NCI-H2171 (cell line): ENCODE measurements at places on chromosomes 4 and X.

DNA sequence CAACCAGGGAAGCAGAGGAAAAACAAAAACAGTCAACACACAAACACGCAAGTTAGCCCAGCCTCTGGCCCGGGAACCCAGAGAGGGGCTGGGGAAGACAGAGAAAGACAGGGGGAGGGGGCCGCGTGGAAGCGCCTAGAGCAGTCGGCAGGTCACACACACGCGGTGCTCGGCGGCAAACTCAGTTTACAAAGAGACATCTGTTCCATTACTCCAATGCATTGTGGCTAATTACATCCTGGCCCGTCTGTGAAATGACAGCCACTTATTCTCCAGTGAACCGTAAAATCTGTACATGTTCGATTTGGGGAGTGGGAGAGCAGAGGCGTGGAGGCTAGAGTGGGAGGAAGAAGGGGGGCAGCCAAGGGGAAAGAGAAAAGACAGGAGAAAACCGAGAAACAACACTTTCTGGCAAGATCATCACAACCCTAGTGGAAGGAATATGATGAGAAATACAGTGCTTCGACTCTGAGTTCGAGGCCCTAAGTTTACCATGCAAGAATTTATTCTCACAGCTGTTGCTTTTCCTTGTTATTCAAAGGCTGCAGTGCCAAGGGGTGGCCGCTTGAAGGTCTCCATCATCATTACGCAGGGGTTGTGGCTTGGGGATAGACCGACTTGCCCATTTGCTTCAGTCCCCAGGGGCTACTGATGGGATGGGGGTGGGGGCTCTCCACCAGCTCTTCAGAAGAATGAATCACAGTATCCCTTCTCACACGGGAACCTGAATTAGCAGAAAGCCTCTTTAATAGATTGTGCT lies 167.7 kb downstream of the MGST2 start:
- peak; percentile 75 for DNase-seq

DNA sequence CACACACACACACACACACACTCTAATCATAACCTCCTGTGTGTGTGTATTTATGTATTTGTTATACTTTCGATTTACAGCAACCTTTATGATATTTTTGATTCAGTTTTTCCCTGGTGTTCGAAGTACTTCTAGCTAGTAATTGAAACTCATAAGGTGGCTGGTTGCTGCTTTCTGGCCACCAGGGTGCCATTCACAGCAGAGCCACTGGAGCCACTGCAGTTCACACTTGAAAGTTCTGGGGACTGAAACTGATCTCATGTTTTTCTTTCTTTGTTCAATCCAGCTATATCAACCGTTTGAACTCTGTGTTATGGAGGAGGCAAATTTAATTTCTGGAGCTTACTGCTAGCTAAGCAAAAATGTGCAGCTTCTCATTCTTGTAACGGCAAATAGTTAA lies 419.4 kb downstream of the ADGRL3 start:
- DNase-seq = no peak

- no peak for DNase-seq
These were observed 50.1 kb downstream of the RASGEF1B start for GRCh38 chr4:81421346-81422218.

GRCh38 chrX:25754399-25754798 lies 383.7 kb upstream of the MAGEB18 start:
- no peak for DNase-seq

DNA sequence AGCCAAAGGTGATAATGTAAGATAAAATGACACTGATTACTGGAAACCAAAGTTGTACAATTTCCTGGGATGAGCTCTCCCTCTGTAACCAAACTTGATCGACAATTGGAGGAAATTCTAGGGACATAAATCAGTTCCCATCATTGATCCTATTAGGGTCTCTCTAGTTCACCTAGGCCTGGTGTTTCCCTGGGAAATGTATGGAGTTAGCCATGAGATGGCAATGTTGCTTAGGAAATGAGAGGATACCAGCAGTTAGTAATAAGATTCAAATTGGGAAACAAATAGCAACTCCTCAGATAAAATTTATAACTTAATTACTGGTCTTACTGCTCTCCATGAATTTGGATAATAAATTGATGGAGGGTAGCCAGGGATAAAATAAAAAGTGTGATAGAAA lies 52.2 kb downstream of the SPATA18 start:
- DNase-seq = no peak

DNA sequence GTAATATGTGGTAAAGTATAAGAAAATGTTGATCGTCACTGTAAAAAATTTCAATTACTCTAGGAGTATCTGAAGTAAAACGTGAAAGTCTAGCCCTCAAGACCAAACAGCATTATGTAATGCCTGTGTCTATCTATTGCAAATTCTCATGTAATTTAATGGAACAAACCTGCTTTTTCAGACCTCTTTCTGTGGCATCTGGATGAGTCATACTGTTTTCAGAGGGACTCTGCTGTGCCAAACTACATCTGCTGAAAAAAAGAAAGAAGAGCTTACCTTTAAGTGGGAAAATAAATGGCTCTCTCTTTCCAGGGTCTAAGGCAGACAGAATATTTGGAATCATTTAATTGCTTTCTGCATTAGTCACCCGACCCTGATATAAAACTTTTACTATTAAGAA lies 89.8 kb upstream of the ARMCX2 start:
- no peak for DNase-seq

GRCh38 chr4:152936446-152937335 lies 568 bp downstream of the FHDC1 start:
- no peak for DNase-seq

DNA sequence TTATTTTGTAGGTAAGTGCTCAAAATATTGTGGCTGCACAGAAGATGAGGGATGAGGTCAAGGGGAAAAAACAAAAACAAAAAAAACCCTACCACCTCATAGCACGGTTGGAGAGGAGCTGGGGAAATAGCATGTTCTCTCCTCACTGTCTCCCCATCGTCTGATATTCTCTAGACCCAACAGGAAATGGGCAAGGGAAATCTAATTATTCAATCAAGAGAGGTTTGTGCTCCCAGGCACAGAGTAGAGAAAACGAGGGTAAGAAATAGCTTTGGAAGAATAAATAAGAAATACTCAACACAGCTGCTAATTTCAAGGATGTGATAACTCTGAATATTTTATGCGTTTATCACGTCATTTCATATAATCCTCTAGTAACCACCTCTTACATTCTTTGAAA lies 619.2 kb upstream of the GNPDA2 start:
- no peak for DNase-seq

DNA sequence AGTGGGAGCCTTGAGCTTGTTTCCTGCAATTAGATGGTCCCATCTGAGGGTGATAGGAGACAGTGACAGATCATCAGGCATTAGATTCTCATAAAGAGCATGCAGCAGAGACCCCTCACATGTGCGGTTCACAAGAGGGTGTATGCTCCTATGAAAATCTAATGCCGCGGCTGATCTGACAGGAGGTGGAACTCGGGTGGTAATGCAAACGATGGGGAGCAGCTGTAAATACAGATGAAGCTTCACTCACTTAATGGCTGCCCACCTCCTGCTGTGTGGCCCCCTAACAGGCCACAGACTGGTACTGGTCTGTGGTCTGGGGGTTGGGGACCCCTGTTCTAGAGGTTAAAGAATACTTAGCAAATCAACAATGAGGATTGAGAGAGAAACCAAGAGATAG lies 201.5 kb upstream of the PITX2 start:
- no peak for DNase-seq
